Stimulated activated CD8-positive, alpha-beta memory T cell treated with anti-CD3 and anti-CD28 coated beads, Interleukin-15, amount 100 ng/mL, for 1 hour (primary cell): ENCODE measurements at places on chromosomes 1 and 21.

DNA sequence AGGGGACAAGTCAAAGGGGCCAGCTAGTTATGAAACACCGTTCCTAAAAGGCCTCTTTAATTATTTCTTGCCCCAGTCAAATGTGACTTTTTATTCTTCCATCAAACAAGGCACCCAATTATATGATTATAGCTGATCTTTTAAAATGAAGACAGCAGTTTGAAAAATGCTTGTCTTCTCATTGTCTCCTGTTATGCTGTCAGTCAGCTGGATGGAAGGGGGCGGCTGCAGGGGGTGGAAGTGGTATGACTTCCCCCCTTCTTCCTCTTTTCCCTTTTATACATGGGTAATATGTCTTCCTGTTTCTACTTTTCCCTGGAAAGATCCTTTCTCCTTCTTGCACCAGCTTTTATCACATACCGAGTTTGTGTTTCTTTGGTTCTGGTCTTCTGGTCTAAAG, 25.8 kb upstream of the KCNA10 start:
- DNase-seq = no peak

- DNase-seq = no peak
These were observed 64.8 kb upstream of the ADARB1 start for GRCh38 chr21:45009616-45010015.

DNA sequence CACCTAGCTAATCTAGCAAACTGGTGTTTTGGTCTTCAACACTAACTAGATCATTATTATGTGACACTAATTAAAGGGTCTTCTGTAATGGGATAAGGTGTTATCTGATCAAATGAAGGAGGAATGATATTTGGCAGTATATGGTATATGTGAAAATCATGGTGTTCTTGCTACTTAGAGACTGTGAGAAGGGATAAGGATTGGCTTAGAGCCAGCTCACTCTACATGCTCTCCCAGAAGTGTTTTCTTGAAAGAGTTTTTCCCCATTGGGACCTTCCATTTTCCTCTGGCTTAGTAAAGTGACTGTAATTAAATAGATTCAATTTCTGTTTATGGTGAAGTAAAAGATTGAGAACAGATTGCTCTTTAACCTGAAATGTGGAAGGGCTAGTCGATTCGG, 71.2 kb upstream of the RGL1 start:
- DNase-seq = no peak

- no peak for DNase-seq
These were observed 15.9 kb downstream of the DUSP10 start for GRCh38 chr1:221725735-221726672.

- no peak for DNase-seq
These were observed 442 bp upstream of the PPP1R12B start for GRCh38 chr1:202348005-202348508.
